ENCODE measurements at places on chromosomes 16 and 17.

GRCh38 chr16:48235556-48236136, 8.5 kb upstream of the LONP2 start:
- no peak for DNase-seq

DNA sequence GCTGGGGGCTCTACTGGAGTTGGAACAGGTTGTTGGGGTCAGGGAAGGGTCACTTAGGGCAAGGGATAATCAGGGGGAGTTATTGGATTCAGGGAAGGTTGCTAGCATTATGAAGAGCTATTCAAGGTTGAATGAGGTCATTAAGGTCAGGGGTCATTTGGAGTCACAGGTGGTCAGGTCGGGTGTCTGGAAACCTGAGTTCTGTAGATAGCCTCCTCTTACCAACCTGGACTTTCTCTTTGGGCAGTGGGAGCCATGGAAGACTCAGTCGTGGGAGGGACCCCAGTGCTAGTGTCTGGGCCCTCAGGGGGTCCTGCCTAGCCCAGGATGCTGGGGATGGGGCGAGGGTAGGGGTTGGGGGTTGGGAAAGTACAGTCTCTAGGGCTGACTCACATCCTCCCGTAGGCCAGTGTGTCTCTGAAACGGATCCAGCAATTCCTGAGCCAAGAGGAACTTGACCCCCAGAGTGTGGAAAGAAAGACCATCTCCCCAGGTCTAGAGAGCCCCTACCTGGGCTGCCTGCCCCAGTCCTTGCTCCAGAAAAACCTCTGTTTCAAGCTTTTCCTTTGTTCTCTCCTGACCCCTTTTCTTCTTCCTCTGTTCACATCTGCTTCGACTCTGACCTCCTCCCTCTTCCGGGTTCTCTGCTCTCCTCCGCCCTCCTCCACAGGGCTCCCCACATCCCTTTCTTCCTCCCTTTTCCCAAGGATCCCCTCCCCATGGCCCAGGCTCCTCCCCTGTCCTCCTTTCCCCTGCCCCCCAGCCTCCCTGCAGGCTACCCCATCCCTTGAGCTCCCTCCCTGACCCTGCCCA, 33.5 kb downstream of the ABCC3 start:
- no peak for DNase-seq

DNA sequence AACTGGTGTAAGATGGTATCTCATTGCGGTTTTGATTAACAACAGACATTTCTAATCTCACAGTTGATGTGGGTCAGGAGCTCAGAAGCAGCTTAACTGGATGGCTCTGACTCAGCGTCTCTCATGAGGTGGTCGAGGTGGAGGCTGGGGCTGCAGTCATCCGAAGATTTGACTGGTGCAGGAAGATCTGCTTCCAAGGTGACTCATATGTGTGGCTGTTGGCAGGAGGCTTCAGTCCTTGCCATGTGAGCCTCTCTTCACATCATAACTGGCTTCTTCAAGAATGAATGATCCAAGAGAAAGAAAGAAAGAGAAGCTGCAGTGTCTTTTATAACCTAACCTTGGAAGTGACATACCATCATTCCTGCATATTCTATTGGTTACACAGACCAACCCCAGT, 376.1 kb downstream of the SEC14L1 start:
- DNase-seq: peak; percentile 12

GRCh38 chr16:77662246-77662645, 60.1 kb upstream of the NUDT7 start:
- no peak for DNase-seq

- DNase-seq: no peak
These were observed 149.3 kb downstream of the CLEC16A start for GRCh38 chr16:11093572-11094074.

GRCh38 chr17:30599428-30600059, 122.3 kb downstream of the GOSR1 start:
- no peak for DNase-seq

DNA sequence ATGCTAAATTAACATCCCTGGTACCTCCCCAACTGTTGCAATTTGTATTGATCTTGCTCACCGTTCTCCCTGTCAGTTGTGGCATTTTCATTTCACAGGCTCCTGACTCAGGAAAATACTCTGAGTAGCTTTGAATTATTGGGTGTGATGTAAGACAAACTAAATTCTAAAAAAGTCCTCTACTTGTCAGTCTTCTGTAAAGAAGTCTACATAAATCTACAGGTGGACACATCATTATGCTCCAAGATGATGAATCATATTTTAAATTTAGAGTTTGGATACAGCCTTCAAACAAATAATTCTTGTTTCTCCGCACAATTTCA, 47.2 kb downstream of the MARCHF10 start:
- no peak for DNase-seq

GRCh38 chr17:30274887-30275286, 16.9 kb downstream of the BLMH start:
- no peak for DNase-seq

GRCh38 chr17:17401271-17401781, 75.5 kb upstream of the MED9 start:
- DNase-seq: no peak

GRCh38 chr17:57955183-57955931, at the start of gene CUEDC1:
Gene CUEDC1, minus strand, starts transcription at chr17:57955412. Its CDS starts 69,848 bp downstream, at chr17:57885564.
- peak; percentile 87 for DNase-seq

DNA sequence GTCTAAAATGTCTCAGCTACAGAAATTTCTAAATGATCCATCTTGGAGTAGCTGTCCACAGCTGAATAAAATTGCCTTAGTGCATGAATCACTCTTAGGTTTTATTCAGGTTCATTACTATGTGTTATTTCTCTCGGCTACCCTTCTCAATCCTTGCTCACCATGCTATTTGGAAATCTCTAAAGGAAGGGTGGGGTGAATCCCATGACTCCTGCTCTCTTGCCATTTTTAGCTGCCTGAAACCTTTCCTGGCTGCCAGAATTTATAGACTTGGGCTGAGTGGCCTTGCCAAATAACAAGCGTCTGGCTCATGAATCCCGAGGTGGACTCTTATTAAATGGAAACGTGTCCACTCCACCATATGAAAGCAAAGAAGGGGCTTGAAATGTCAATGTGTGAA, 936.1 kb upstream of the SOX9 start:
- no peak for DNase-seq

GRCh38 chr16:61296814-61297213, 739.4 kb downstream of the CDH8 start:
- no peak for DNase-seq

DNA sequence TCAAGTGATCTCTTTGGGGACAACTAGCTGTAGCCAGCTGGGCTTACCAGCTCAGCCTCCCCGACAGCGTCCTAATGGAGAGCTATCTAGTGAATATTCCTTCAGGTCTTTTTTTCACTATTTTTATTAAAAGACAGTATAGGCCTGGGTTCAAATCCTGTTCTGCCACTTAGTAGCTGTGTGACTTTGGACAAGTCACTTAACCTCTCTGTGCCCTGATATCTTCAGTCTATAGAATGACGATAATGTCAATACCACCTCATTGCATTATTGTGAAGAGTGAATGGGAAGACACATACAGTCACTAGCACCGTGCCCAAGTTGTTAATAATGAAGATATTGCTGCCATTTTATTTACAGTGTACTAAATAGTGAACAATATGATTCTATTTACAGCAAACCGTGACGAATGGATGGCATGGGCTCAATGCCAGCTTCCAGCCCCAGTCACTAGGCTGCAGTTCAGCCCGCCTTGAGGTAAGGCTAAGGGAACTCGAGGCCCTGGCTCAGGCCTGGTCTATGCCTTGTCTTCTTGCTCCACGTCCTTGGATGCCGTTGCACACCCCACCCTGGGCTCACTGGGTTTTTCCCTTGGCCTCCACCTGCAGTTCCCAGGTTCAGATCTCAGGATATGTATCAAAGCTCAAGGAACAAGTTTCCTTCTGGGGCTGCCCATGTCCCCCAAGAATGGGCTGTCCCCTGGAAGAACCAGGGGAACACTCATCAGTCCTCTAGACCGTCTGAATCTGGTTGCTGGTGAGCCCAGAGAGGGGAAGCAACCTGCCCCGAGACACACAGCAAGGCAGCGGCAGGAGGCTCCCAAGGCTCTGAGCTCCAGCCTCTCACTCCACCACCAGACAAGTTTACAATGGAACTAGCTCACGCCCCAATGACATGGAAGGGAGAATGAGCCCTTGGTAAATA, 95.4 kb upstream of the TNRC6C start:
- DNase-seq: no peak

DNA sequence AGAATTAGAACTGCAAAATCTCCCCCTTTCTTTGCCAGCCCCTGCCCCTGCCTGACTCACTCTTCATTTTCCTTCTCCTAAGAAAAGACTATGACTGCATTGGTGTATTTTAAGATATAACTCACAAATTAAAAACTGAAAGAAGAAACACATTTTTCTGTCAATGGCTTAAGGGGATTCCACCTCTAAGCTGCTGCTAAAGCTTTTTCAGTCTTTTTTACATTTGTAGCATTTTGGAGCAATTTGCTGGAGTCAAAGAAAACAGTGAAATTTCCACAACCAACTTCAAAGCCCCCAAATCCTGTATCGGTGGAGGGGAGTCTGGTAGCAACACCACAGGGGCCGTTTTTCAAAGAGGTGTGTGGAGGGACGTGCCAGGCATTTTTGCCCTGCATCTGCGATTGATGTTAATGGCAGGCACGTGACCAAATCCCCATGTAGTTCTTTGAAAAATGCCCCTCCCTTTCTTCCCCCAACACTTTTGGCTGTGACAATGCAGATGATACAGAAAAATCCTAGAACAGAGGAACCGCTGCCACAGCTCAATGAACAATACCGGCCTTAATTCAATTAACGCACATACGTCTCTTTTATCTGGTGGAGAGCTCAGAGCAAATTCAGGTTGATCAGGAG, 28.5 kb downstream of the MAF start:
- DNase-seq: no peak

DNA sequence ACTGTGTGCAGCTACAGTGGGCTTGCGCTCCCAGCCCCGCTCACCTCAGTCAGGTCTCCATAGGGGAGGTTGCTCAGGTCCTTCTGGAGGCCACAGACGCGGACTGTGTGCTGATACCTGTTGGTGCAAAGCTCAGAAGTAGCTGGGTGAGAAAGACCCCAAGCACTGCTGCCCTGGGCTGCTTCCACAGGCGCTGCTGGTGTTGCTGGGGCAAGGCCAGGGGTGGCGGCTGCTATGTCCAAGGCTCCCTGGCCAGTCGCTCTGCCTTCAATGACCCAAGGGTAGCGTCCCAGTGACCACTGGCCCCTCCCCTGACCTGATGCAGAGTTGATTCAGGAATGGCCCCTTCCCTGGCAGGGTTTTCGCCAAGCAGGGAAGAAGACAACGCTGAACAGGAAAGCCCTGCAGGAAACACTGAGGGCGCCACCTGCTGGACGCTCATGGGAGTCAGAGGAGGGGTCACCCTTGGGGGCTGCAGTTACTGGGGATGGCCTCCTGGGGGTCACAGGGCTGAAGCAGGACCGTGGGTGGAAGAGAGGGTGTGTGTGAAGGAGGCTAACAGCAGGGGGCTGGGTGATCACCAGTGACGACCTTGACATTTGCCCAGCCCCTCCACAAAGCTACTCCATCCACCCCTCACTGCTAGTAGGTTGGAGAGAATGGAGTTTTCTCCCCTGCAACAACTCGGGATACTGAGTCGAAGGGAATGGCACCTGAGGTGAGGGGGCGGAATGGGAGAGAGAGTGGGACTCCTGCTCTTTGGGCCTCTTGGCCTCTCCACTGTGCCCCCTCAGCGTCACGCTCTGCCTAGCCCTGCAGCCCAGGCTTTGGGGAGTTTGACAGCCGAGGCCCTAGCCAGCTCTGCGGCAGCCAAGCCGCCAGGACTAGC, 38.3 kb downstream of the ABCC12 start:
- no peak for DNase-seq

DNA sequence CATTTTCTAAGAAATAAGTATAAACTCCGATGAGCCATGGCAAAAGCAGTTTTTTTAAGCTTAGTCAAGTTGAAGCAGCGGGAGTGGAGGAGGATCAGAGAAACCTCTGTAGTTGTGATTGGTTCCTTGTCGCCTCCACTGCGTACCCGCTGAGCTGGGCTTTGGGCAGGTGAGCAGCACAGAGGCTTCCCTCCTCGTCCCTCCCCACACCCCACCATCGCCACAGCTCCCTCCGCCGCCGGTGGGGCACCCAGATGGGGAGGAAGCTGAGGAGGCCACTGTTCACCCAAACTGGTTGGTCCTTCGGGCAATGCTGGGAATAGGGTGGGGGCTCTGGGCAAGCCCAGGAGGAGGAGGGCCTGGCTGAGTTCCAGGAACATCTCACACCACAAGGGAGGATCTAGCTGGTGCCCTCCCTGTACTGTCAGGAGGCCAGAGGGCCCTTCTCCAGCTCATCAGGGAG, 5.2 kb upstream of the MRPL38 start:
- DNase-seq: no peak

GRCh38 chr17:54859187-54859586, 41.5 kb upstream of the TOM1L1 start:
- DNase-seq: no peak

GRCh38 chr16:49332589-49333258, 40.9 kb upstream of the C16orf78 start:
- no peak for DNase-seq

GRCh38 chr17:8698162-8698971, 46.3 kb downstream of the CCDC42 start:
- DNase-seq: peak; percentile 82

- DNase-seq: no peak
These were observed 11.3 kb upstream of the USP7 start for GRCh38 chr16:8975039-8975438.

- no peak for DNase-seq
These were observed 203.3 kb downstream of the ZNF423 start for GRCh38 chr16:49652456-49653172.

- DNase-seq: no peak
These were observed 5.6 kb downstream of the NFE2L1 start for GRCh38 chr17:48053758-48054237.

- no peak for DNase-seq
These were observed 6.9 kb downstream of the PHOSPHO1 start for GRCh38 chr17:49223517-49224197.

DNA sequence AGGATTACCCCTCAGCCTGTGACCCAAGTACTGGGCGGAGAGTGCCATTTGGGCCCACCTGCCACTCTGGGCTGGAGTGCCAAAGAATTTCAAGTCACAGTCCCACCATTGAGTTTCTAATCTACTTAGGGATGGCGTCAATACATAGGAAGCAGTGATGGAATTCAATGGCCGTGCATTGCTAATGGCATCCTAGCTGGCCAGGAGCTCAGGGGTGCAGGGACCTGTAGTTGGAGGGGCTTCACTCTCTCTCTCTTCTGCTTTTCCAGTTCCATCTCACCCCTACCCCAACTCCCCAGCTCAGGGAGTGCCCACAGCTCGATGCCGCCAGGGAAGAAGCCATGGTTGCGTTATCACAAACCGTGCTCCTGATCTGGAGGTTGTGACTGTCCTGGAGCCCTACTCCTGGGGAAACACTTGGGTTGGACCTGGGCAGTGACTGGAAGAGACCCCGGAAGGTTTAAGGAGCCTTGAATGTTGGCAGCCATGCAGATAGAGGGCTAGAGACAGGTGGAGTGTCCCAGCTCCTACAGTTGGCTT, 2.4 kb downstream of the MMP15 start:
- DNase-seq: no peak

DNA sequence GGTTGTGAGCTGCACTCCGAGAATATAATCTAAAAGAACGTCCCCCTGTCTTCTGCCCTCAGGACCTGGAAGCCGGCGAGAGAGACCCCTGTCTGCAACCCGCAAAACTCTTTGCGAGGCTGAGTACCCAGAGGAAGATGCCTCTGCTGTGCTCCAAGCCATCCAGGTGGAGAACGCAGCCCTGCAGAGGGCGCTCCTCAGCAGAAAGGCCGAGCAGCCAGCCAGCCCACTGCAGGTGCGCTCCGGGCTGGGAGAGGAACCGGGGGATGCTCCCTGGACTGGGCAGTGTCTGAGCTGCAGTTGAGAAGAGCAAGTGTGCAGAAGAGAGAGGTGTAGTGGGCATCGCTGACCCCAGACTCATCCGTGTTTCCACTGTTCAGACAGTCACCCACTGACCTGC, 148.3 kb downstream of the KATNIP start:
- no peak for DNase-seq

All from coronary artery (tissue), 2 donors.